Spinal cord (tissue), 10 donors: ENCODE measurements at places on chromosomes 2 and 18. TPM values are rescaled to one million over a fixed set of nuclear protein-coding genes. Genes with fewer than 3 reads are reported as not detected.

- no peaks in the 10 kb centered on the region for H3K36me3 ChIP-seq
- H3K4me3 ChIP-seq, result no peak overlapping the region
- H3K27ac ChIP-seq, result no peak overlapping the region
- no peaks in the 10 kb centered on the region for H3K4me1 ChIP-seq
- H3K27me3 ChIP-seq, result no peaks in the 10 kb centered on the region
Observed at GRCh38 chr2:222042666-222043065, 256.1 kb downstream of the PAX3 start.

Gene CCDC148
- 9.8 TPM for total RNA-seq

- no peak overlapping the region for H3K27ac ChIP-seq
- no peaks in the 10 kb centered on the region for H3K27me3 ChIP-seq
- H3K4me1 ChIP-seq, result peaks cover 6% of the 10 kb centered on the region
Observed at GRCh38 chr18:8951491-8951890, 151.0 kb upstream of the NDUFV2 start.

Gene RAB27B
- total RNA-seq, result 71.8 TPM

Gene PTRHD1
- 57.3 TPM for total RNA-seq

DNA sequence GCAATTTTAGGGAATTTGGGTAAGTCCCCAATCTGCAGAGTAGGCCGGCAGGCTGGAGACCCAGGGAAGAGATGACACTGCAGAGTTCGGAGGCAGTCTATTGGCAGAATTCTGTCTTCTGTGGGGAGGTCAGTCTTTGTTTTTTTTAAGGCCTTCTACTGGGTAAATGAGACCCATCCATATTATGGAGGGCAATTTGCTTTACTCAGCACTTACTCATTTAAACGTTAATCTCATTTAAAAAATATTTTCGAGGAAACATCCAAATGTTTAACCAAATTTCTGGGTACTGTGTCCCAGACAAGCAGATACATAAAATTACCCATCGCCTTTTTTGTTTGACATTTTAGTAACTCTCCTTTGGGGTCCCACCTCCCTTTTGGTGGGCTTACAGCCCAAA, 139.5 kb downstream of the IRS1 start:
- H3K27me3 ChIP-seq, result no peaks in the 10 kb centered on the region
- no peaks in the 10 kb centered on the region for H3K36me3 ChIP-seq
- no peak for DNase-seq
- no peaks in the 10 kb centered on the region for H3K4me1 ChIP-seq
- no peak overlapping the region for H3K27ac ChIP-seq

DNA sequence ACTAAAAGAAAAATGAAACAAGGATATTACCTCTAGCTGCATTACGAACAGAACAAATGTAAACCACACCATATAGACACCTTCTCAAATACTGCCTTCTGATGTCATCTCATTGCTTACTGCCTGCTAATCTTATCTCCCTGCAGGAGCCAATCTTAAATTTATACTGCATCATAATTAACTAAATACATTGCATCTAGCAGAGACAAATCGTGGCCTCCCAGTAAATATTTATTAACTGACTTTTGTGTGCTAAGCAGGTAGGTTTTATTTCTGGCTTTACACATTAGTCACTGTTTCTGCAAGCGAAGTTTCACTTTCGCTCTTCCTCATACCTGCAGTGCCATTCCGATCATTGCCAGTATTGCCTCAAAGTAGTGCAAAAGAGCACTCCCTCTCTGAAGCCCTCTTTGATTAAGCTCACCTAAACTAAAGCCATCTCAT, 67.5 kb downstream of the SPATS2L start:
- DNase-seq, result no peak
- H3K27me3 ChIP-seq, result no peaks in the 10 kb centered on the region
- no peaks in the 10 kb centered on the region for H3K36me3 ChIP-seq
- peaks cover 12% of the 10 kb centered on the region for H3K4me1 ChIP-seq
- H3K27ac ChIP-seq, result no peak overlapping the region

DNA sequence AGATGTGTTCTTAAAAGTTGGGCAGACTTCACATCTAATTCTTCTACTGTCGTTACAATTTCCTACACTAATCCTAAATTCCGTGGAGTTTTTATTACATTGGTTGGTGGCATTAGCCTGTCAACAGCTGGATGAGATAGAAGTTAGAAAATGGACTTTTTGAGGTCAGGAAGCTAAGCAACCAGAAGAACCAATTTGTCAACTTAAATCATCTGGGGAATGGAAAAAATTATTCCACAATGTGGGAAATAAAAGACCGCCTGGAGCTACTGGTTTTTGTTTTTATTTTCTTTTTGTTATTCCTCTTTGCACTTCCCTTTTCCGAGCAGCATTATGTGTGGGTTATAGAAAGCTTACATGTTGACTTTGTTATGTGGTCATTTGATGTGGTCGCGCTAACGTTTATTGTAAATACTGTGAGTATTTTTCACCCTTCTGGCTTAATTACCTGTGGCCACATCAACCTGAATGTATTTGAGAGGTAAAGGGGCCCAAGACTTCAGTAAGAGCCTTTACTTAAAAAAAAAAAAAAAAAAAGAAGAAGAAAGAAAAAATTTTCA, 75.3 kb downstream of the PTPRM start:
- H3K27ac ChIP-seq, result no peak overlapping the region
- no peak overlapping the region for H3K4me3 ChIP-seq
- no peaks in the 10 kb centered on the region for H3K36me3 ChIP-seq
- no peak for DNase-seq
- no peaks in the 10 kb centered on the region for H3K27me3 ChIP-seq
- H3K4me1 ChIP-seq, result no peaks in the 10 kb centered on the region

GRCh38 chr2:479031-479430, 191.1 kb upstream of the ALKAL2 start:
- H3K27me3 ChIP-seq, result no peaks in the 10 kb centered on the region
- no peak overlapping the region for H3K27ac ChIP-seq
- no peaks in the 10 kb centered on the region for H3K36me3 ChIP-seq
- no peak overlapping the region for H3K4me3 ChIP-seq
- DNase-seq, result no peak
- H3K4me1 ChIP-seq, result no peaks in the 10 kb centered on the region
